ENCODE measurements at places on chromosomes 3 and 15. TPM values are rescaled to one million over a fixed set of nuclear protein-coding genes. Genes with fewer than 3 reads are reported as not detected.

PTX3 gene
- total RNA-seq = 2.1 TPM

ACOX2 gene
- total RNA-seq = 3.2 TPM

CLDN11 gene
- total RNA-seq = 1.9 TPM

FOXL2NB gene
- 11.4 TPM for total RNA-seq

EXD1 gene
- total RNA-seq = 0.15 TPM

CAMKV gene
- 0.85 TPM for total RNA-seq

GOLGA6D gene
- not detected for total RNA-seq

NANOGP8 gene
- not detected for total RNA-seq

CERS3 gene
- not detected for total RNA-seq

DNA sequence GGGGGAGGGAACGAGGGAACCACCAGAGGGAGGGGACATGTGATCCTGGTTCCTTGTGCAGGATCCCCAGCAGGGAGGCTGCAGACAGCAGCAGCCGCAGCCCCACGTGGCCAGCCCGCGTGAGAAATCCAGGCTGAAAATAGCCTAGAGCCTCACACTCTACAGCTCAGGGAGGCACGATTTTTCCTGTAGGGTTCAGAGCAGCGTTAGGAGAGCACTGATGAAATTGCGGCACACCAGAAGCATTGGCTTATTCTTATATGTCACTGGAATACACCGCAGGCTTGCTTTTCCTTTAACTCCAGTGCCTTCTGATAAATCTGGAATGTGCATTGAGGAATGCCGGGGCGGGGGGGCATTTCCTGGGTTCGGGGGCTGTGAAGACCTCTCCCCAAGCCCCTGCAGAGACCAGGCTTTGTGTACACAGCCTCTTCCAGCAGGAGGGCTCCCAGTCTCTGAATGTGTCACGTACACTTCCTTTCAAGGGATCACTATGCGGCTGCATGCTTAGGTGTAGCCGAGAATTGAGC, 193.0 kb downstream of the ATP10A start:
- DNase-seq = no peak

DNA sequence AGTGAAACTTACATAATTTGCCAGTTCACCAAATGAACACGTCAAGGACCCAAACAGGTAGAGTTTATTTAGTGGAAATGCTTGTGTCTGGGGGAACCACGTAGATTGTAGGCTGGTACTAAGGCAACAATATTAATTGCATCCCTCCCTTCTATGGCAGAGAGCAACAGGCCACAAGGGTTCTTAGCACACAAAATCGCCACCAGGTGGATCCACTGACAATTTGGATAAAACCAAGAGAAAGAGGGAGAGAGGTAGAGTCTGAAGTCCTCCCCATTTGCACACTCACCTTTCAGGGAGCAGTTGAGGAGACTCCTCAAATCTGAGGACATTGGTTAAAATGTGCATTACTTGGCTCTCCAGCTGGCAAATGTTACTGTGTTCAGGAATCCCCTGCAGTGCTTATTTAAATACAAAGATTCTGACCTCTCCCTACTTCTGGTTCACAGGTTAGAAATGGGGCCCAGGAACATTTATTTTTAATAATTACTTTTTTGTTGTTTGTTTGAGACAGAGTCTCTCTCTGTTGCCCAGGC, 181.0 kb upstream of the FEZF2 start:
- DNase-seq = no peak

DNA sequence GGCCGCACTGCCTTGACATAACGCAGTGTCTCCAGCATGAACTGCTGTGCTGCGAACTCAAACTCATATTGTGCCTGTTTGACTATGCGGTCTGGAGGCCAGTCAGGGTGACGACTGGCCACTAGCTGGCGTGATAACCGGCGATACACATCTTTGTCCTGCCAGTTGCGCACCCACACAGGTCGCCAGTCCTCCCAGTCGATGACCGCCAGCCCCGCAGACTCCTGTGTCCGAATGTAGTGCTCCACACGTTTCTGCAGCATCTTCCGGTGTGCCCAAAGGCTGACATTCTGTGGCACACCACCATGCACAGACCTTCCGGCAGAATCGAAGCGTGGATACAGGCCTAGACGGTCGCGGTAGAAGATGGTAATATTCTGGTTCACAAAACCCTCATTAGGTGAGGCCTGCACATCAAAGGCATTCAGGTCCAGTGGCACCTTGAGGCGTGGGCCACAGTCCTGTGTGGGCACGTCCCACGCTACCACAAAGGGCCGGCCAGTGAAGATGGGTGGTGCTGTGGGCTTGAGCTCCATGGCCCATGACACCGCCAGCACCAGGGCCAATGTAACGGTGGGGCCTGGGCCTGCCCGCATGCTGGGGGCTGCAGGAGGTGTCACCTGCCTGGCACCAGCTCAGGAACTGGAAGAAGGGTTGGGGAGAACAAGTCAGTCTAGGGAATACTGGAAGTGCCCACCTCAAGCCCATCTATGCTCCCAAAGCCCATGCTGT, 2.5 kb downstream of the HYAL2 start:
- DNase-seq = no peak

DNA sequence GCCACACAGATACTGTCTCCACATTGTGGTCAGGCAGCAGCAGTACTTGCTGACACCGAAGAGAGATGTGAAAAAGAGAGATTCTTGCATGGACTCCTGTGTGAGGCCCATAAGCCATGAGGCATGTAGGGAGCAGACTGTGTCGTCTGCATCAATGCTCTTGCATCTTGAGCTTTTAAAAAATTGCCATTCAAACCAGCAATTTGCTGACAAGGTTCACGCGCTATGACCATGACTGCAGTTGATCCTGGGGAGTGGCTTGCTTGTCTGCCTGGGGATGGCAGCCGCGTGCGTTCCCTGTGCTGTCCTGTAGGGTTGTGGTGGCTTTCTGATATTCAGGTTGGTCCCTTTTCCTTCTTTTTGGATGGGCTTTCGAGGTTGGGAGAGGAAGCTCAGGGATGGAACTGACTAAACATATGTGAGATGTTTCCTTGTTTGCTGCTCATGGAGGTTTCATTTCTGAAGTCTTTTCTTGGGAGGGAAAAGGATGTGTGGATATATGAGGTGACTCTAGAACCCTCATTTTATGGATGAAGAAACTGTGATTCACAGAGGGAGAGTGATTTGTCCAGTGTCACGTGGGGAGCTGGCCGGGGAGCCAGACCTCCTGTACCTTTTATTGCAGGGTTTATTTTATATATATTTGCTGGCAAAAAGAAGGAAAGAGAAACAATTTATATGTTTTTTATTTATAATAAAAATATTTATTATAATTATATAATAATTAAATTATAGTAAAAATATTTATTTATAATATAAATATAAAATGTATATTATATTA, 48.6 kb downstream of the LPP start:
- DNase-seq = no peak

DNA sequence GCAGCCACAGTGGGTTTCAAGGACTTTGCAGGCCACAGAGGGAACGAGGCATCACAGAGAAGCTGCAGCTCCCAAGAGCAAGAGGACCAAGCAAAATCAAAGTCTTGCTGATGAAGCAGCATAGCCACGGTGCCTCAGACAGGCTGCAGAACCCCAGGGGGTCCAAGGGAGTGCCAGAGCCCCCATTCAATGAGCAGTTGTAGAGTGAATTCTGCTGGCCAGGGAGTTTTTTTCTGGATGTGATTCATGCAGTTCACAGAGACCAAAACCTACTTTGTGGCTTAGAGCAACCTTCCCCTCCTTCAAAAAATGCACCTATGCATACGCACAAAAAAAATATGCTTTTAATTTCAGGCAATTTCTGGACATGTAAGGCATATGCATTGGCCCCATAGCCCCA, 409.0 kb downstream of the VPS13C start:
- DNase-seq = no peak

DNA sequence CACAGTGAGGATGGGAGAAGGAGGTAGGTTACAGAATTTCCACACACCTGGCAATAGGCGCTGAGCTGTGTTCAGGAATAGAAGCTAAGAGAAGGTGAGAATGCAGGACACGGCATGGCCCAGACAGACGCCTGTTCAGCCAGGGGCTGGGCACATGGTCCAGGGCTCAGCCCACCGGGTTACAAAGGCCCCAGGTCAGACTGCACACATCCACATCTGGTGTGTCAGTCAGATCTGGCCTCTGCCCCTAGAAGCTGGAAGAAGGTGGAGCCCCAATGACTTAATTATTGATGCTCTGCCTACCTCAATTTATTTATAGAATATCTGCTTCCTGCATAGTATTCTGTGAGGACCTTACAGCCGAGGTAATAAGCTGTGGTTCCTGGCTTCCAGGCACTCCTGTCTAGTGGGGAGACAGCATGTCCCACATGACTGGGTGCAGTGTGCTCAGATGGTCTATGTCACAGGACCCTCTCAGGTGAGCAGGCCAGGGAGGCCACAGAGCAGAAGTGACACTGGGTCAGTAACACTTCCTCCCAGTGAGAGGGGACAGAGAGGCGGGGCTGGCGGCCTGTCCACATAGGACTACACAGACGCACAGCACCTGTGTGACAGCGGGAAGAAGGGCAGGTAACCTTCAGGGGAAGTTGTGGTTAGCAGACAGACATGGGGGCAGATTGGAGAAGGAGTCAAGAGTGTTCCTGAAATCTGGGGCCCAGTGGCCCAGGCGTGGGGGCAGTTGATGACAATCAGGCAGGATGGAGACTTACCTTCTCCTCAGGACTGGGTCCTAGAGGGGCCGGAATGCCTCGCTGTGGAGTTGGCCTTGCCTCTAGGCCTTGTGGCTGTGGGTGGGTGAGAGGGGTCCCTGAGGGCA, 38.6 kb upstream of the PLXNA1 start:
- DNase-seq = no peak

DNA sequence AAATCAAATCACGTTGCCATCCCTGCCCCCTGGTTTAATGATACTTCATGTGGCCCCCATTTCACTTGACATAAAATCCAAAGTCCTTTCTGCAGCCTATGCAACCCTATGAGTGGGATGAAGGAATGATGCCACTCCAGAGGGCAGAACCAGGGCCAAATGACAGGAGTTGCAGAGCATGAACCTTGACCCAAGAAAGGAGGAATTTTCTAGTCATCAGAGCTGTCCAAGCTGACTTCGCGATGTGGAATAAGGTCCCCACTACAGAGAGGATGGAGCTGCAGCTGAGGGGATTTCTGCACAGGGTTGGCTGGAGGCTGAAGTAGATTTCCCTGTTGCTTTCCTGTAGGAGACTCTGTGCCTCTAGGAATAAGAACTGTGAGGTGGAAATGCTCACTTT, 15.8 kb upstream of the EPHB3 start:
- no peak for DNase-seq

DNA sequence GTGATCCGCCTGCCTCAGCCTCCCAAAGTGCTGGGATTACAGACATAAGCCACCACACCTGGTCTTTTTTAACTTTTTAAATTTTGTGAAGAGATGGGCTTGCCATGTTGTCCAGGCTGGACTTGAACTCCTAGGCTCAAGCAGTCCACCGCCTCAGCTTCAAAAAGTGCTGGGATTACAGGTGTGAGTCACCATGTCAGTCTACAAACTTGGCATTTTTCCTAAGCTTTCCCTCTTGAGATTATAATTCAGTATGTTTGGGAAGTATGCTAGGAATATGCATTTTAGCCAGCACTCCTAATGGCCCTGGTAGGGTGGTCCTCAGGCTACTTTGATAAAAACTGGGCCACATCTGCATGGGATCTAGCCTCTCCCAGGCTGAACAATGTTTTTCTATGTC, 4.4 kb downstream of the WDR73 start:
- DNase-seq = no peak

- no peak for DNase-seq
Observed at GRCh38 chr15:68986322-68986721, 28.2 kb upstream of the NOX5 start.

GRCh38 chr15:82649226-82649999, 2.2 kb upstream of the CPEB1 start:
- DNase-seq = no peak

- no peak for DNase-seq
Observed at GRCh38 chr3:132315851-132316250, 1.4 kb upstream of the ACP3 start.

GRCh38 chr3:186097317-186097662, 11.6 kb downstream of the ETV5 start:
- no peak for DNase-seq

- no peak for DNase-seq
Observed at GRCh38 chr15:101540480-101541239, 51.2 kb upstream of the PCSK6 start.

GRCh38 chr15:62521396-62521795, 356.3 kb upstream of the C2CD4B start:
- no peak for DNase-seq

GRCh38 chr3:53726643-53727042, 119.6 kb downstream of the CHDH start:
- no peak for DNase-seq

DNA sequence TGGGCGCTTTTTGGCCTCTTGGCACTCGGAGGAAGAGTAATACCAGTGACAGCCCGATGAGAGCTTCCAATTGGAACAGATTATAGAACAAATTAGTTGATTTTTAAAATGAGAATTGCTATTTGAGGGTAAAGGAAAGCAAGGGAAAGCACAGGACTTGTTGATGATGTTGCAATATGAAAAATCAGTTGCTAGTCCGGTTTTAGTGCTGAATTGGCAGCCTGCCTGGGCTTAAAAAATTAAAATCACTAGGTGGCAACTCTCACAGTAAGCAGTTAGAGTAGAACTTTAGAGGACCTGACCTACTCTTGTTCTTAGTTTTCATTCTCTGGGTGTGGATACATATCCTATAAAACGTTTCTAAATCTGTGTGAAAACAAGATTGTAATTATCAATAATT, 2.1 kb upstream of the SCAANT1 start:
- no peak for DNase-seq

DNA sequence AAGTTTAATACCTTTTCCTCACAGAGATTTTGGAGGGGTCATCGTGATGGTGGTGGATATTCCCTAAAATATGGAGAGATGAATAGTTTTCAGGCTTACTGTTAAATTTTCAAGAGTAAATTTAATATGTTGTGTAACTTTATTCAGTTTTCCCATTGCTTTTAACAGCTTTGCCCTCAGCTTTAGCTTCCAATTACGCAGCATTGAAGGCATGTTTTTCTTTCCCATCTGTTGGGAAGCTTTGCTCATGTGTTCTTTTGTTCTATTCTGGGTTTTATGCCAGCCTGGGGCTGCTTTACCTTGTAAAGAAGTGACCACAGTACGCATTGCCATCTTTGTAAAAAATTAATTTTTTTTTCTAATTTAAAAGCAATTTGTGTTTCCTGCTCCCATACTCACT, 151.5 kb downstream of the B3GALNT1 start:
- no peak for DNase-seq

DNA sequence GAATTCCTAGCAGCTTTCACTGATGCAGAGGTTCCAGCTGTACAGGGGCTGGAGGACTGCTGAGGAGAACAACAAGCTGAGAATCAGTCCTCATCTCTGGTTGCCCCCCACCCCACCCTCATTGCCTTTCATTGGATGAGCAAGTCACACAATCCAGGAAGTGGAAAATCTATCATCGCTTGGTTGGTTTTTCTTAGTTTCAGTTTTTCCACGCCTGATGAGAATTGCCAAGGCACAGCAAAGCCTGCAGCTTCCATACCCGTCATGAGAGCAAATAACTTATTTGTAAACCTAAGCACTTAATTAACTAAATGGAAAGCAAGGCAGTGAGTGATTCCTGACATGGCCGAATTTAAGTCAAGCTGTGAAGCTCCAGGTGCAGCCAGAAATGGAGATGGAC, 21.4 kb upstream of the LIPC start:
- no peak for DNase-seq

GRCh38 chr3:186845756-186846155, 3.2 kb downstream of the ADIPOQ start:
- DNase-seq = no peak

GRCh38 chr3:75687323-75687722, 23.2 kb downstream of the FRG2C start:
- no peak for DNase-seq

GRCh38 chr15:78360367-78360801, 20.2 kb downstream of the CRABP1 start:
- no peak for DNase-seq
